ENCODE measurements at places on chromosomes 7 and 10.

- no peak overlapping the region for H3K27ac ChIP-seq
- DNase-seq = no peak
Measured at GRCh38 chr10:115953968-115954367, 319.0 kb downstream of the GFRA1 start.

DNA sequence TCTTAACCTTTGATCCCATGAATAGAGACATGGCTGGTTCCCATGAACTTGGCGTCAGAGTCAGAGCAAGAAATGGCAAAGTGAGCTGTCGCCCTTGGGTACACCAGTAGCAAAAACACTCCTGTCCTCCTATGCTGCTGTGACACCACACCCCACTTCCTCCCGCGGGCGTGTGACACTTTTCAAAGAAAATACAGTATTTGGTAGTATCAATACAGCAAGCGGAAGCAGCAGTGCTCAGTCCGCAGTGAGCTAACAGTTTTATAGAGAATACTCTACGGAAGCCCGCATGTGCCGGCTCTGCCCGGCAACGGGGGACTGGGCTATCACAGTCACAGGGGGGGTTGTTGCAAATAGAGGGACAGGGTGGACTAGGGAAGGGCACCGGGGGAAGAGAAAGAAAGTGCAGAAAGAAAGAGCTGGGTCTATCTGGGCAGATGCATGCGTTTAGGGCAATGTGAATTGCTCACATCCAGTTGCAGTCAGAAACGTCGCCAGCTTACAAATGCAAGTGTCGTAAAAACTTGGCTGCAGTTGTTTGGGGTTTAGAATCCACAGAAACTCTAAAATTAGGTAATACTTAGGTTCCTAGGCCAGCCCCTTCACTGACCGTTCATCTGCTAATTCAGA, 49.8 kb downstream of the PRKCQ start:
- no peaks in the 10 kb centered on the region for H3K36me3 ChIP-seq
- H3K27ac ChIP-seq = no peak overlapping the region
- no peak overlapping the region for H3K4me3 ChIP-seq
- peaks cover 17% of the 10 kb centered on the region for H3K27me3 ChIP-seq
- no peak for DNase-seq

- no peak for DNase-seq
- no peaks in the 10 kb centered on the region for H3K4me1 ChIP-seq
- H3K27ac ChIP-seq = no peak overlapping the region
- no peaks in the 10 kb centered on the region for H3K36me3 ChIP-seq
- H3K27me3 ChIP-seq = peaks cover 72% of the 10 kb centered on the region
Measured at GRCh38 chr10:79982861-79983260, 34.0 kb upstream of the SFTPD start.

GRCh38 chr7:79434098-79434497, 19.4 kb downstream of the MAGI2 start:
- no peaks in the 10 kb centered on the region for H3K27me3 ChIP-seq
- H3K4me3 ChIP-seq = no peak overlapping the region
- no peak for DNase-seq

GRCh38 chr7:2930310-2931033, 86.4 kb upstream of the GNA12 start:
- H3K4me3 ChIP-seq = no peak overlapping the region
- no peak for DNase-seq
- H3K27ac ChIP-seq = no peak overlapping the region

DNA sequence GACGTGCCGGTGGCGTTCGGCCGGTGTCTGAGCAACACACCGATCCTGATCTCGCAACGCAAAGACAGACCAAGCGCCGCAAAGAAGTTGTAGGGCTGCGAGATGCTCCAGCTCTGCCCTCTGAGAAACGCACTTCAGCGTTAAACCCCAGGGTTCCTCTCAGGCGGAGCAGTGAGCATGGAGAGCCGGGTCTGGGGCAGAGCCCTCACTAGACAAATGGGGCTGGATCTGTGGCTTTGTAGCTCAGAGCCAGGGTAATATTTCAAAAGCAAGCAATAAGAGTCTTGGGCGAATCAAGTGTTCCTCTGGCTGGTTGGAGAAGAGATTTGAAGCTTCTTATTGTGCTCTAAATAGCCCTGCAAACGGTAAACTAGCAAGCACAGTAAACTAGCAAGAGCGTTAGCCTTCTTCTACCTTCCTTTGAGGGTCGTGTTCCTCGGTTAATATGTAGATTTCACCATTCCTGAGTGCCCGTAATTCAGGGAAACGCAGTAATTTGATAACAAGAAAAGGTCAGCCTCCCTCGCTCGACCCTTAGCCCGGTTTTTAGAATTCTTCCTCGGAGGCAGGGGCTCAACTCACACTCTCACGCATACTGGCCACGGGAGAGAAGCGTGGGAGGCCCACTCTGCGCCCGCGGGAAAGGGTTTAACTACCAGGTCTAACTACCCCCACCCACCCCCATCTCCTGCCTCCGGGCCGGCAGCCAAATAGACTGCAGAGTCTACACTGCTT, 6.7 kb downstream of the SKAP2 start:
- peak overlapping the region; percentile 90 for H3K27ac ChIP-seq
- H3K4me1 ChIP-seq = peaks cover 62% of the 10 kb centered on the region
- no peak for DNase-seq
- no peaks in the 10 kb centered on the region for H3K27me3 ChIP-seq

DNA sequence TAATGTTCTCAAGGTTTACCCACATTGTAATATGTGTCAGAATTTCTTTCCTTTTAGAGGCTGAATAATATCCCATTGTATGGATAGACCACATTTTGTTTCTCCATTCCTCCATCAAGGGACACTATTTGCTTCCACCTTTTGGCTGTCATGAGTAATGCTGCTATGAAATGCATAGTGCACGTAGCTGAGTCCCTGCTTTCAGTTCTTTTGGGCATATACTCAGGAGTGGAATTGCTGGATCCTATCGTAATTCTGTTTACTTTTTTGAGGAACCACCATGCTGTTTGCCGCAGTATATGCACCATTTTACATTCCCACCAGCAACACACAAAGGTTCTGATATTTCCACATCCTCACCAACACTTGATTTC, 60.0 kb downstream of the PRF1 start:
- H3K4me1 ChIP-seq = no peaks in the 10 kb centered on the region
- no peaks in the 10 kb centered on the region for H3K36me3 ChIP-seq
- no peak overlapping the region for H3K27ac ChIP-seq
- no peak for DNase-seq
- no peak overlapping the region for H3K4me3 ChIP-seq
- H3K27me3 ChIP-seq = no peaks in the 10 kb centered on the region

- H3K4me1 ChIP-seq = peaks cover 14% of the 10 kb centered on the region
- DNase-seq = no peak
- no peaks in the 10 kb centered on the region for H3K27me3 ChIP-seq
- H3K36me3 ChIP-seq = no peaks in the 10 kb centered on the region
- no peak overlapping the region for H3K27ac ChIP-seq
- H3K4me3 ChIP-seq = no peak overlapping the region
Measured at GRCh38 chr7:37481722-37482288, 33.1 kb upstream of the ELMO1 start.

- no peaks in the 10 kb centered on the region for H3K27me3 ChIP-seq
- H3K4me3 ChIP-seq = no peak overlapping the region
- H3K27ac ChIP-seq = no peak overlapping the region
- no peak for DNase-seq
Measured at GRCh38 chr7:158904599-158904998, 48.2 kb downstream of the DYNC2I1 start.

DNA sequence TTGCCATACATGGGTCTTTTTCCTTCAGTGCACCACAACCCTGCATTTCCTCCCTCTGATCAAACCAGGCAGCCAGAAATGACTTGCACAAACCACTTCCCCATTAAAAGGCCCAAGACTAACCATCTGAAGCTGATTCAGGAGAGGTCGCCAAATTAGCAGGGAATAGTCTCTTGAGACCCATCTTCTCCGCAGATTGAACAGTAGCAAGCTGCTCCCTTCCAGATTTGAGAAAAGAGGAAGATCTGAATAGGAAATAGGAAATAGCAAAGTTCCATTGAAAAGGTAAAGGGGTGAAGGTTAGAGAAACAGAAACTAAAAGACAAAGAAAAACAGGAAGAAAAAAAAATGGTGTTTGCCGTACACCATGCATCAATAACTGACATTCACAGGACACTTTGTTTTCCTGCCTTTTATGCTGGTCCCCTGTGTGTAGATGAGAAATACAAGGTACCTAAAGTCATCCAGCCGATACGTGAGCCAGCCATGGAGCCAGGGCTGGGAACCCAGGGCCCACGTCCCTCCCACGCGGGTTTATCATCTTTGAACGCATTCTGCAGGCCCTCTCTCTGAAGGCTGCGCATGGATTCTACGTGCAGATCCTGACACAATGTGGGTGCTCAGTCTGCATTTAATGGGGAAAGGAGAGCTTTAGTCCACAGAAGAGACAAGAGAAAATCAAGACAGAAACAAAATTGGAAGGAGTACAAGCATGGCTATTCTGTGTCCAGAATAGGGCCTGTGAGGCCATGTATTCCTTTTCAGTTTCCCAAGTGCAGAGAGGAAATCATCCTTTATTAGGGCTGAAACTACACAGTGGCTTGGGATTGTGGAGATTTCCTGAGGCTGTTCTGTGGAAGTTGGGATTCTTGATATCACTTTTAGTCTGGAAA, 268.4 kb upstream of the NPVF start:
- no peak for DNase-seq
- H3K27me3 ChIP-seq = peaks cover 2% of the 10 kb centered on the region
- H3K36me3 ChIP-seq = no peaks in the 10 kb centered on the region
- H3K4me1 ChIP-seq = peaks cover 16% of the 10 kb centered on the region
- H3K4me3 ChIP-seq = no peak overlapping the region
- H3K27ac ChIP-seq = no peak overlapping the region

GRCh38 chr10:117175215-117175900, 21.9 kb upstream of the KCNK18 start:
- peaks cover 12% of the 10 kb centered on the region for H3K4me1 ChIP-seq
- peak overlapping the region; percentile 74 for H3K4me3 ChIP-seq
- DNase-seq = peak; percentile 21
- no peak overlapping the region for H3K27ac ChIP-seq

GRCh38 chr7:130096243-130096827, 26.0 kb downstream of the KLHDC10 start:
- DNase-seq = no peak
- H3K27me3 ChIP-seq = no peaks in the 10 kb centered on the region
- no peak overlapping the region for H3K4me3 ChIP-seq
- H3K4me1 ChIP-seq = peaks cover 6% of the 10 kb centered on the region

DNA sequence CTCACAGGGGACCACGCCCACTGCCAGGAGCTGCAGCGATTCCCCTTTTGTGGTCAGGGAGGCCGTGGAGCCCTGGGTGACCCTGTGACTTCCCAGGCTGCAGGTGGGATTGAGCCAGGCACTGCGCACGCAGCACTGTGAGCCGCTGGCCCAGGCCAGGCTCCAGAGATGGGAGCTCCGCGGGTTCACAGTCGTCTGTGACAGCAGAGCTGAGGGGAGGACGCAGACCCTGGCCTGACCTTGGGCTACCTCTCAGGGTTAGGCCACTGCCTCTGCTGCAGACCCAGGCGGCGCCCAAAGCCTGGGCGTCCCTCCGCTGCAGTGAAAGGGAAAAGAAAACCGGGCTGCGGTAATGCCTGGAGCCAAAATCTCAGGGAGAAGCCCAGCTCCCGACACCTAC, 107.5 kb upstream of the GPR26 start:
- no peak overlapping the region for H3K4me3 ChIP-seq
- no peaks in the 10 kb centered on the region for H3K4me1 ChIP-seq
- H3K27me3 ChIP-seq = peaks cover 43% of the 10 kb centered on the region
- no peak overlapping the region for H3K27ac ChIP-seq
- no peak for DNase-seq
- no peaks in the 10 kb centered on the region for H3K36me3 ChIP-seq

- DNase-seq = no peak
- no peak overlapping the region for H3K4me3 ChIP-seq
- H3K36me3 ChIP-seq = no peaks in the 10 kb centered on the region
- peaks cover 13% of the 10 kb centered on the region for H3K27me3 ChIP-seq
- H3K27ac ChIP-seq = no peak overlapping the region
Measured at GRCh38 chr7:43295429-43295828, 183.0 kb downstream of the HECW1 start.

- peaks cover 8% of the 10 kb centered on the region for H3K4me1 ChIP-seq
- no peak overlapping the region for H3K4me3 ChIP-seq
- peaks cover 2% of the 10 kb centered on the region for H3K36me3 ChIP-seq
- no peak overlapping the region for H3K27ac ChIP-seq
- DNase-seq = no peak
Measured at GRCh38 chr10:69503896-69504265, 52.6 kb downstream of the TSPAN15 start.

DNA sequence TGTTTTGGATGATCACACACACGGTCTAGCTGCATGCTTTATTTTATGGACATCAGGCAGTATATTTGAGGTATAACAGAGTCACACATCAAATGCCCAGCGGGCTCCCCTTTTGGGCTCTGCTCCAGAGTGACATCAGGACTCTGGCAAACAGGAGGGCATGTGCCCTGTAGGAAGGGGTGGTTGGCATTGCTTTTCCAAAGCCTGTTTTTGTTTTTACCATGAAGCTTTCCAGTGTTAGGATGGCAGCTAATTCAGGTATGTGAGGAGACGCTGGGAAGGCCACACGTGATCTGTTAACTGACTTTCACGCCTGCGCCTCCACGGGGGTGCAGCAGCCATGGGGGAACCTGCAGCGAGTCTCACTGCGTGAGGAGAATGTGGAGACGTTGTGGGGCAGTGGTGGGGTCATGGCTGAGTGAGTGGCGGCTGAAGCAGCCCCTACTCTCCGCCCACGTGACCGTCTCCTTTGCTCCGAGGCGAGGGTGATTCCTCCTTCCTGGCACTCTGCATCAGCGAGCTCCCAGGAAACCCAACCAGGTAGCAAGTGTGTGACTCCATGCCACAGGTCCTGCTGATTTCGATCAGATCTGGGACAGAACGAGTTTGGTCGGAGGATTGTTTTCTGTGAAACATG, 117.7 kb downstream of the ANKRD61 start:
- no peak overlapping the region for H3K27ac ChIP-seq
- H3K4me1 ChIP-seq = no peaks in the 10 kb centered on the region
- no peaks in the 10 kb centered on the region for H3K27me3 ChIP-seq
- no peak for DNase-seq
- no peak overlapping the region for H3K4me3 ChIP-seq

- no peak overlapping the region for H3K4me3 ChIP-seq
- peaks cover 89% of the 10 kb centered on the region for H3K27me3 ChIP-seq
- H3K4me1 ChIP-seq = peaks cover 12% of the 10 kb centered on the region
- no peak overlapping the region for H3K27ac ChIP-seq
- H3K36me3 ChIP-seq = no peaks in the 10 kb centered on the region
- no peak for DNase-seq
Measured at GRCh38 chr10:100748231-100749058, 3.1 kb downstream of the PAX2 start.

GRCh38 chr10:122513053-122513452, 47.5 kb upstream of the DMBT1 start:
- H3K27ac ChIP-seq = no peak overlapping the region
- H3K27me3 ChIP-seq = peaks cover 14% of the 10 kb centered on the region
- DNase-seq = no peak

DNA sequence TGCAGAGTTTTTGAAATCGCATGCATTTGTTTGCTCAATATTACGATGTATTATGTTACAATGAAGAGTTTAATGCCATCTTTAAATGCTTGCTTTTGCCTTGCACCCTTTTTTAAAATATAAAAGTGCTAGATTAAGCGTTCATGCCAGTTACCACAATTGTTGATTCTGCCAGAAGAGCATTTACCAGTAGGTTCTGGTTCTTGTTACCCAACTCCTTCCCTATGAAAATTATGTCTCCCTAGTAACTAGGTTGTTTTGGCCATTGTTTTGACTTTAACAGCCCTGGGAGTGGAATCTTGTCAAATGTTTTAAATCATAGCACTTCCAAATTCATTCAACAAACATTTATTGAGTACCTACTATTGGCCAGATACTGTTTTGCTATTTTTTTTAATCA, 32.8 kb upstream of the CDK14 start:
- H3K4me1 ChIP-seq = no peaks in the 10 kb centered on the region
- H3K27ac ChIP-seq = no peak overlapping the region
- no peak for DNase-seq
